Fibroblast of lung (primary cell): ENCODE measurements at places on chromosomes 1 and 21. TPM values are rescaled to one million over a fixed set of nuclear protein-coding genes. Genes with fewer than 3 reads are reported as not detected.

KLHDC9 gene
- 0.95 and 1.5 TPM in 2 replicates for polyA plus RNA-seq

FAM163A gene
- polyA plus RNA-seq, result not detected in 2 replicates

GRCh38 chr1:98059620-98060019 is 138.8 kb upstream of the DPYD start:
- peak; percentile 53 for DNase-seq

DNA sequence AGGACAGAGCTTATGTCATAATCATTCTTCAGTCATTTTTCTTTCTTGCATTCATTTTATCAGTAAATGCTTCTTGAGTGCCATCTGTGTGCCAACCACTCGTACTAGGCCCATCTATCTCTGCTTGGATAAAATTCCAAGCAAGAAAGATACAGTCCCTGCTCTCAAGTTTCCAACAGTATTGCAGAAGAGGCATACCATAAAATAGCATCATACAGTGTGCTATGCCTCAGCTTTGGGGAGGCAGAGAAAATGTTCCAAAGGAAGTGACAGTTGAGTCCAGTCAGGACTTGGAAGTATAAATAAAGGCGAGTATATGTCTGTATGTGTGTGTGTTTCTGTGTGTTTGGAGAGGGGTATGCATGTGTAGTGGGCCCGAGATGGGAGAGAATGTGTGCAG is 113.4 kb upstream of the HOOK1 start:
- peak; percentile 43 for DNase-seq

DNA sequence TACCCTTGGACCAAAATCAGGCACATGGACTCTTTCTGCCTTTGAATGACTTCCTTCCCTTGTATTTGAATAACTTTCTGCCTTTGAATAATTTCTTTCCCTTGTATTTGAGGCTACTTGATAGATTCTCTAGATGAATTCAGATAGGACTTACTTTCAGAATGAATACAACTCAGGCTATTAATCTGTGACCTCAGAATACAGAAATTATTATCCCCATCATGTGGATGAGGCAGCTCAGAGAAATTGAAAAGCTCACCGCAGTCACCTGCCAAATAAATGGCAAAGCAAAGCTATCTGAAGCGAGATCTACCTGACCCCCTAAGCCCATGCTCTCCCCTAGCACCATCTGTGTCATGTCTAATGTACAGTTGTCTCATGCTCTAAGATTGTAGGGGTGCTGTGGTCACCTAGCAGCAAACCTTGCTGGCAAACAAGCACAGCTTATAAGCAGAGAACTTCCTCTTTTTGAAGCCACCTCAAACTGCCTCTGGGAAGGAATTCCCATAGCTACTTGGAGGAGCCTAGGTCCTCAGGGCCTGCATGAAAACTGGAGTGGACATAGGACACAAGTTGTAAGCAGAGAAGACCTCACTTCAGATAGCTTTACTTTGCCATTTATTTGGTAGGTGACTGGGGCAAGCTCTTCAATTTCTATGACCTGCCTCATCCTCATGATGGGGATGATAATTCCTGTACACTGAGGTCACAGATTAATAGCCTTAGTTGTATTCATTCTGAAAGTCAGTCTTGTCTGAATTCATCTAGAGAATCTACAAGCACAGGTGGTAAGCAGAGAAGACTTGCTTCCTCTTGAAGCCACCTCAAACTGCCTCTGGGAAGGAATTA is 66.1 kb downstream of the FASLG start:
- no peak for DNase-seq

DNA sequence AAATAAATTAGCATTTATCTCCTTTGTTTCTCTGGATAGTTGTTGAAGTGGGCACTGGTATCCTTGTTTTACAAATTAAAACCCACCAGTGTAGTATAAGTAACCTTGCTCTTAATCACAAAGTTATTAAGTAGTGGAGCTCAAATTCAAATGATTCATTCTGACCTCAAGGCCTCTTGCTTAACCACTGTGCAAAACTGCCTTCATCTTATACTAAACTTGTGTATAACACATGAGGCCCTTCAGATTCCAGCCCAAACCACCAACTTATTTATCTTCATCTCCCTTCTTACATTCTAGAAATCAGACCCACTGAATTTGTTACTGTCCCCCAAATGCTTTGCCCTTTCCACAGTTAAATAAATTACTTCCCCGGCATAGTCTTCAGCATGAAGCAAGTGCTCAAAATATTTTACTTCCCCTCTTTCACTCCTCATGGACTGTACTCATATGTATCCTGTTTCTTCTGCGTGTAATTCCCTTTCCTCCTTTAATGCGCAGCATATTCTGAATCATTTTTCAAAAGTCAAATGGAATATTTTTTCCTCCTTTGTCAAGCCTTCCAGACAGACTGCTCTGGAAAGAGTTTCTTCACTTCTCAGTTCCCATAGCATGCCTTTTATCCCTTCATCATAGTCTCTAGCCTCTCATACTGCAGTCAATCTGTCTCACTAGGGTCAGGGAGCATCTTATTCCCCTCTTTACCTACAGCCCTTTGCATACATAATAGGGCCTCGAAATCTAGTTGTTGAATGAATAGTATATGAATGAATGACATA is 19.0 kb upstream of the DNASE2B start:
- peak; percentile 93 for DNase-seq
